ENCODE measurements at places on chromosomes 5 and 9.

DNA sequence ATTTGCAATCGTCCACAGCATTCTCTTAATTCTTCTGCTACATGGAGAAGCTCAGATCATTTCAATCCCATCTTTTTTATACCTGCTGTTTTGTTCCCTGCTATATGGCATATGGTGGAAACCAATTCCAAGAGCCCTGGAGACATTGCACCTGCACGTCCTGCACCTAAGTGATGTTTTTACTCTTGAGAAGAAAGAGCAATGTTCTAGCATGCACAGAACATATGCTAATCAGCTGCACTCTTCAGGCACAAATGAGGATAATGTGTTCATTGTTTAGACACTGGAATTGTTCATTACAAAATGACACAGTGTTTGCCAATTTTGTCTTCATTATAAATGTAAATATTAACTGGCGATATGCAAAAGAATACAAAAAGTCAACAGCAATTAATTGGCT, 935.8 kb downstream of the TLE4 start:
- DNase-seq = no peak

- no peak for DNase-seq
These were observed 403.7 kb upstream of the CCNG1 start for GRCh38 chr5:163033656-163034055.

DNA sequence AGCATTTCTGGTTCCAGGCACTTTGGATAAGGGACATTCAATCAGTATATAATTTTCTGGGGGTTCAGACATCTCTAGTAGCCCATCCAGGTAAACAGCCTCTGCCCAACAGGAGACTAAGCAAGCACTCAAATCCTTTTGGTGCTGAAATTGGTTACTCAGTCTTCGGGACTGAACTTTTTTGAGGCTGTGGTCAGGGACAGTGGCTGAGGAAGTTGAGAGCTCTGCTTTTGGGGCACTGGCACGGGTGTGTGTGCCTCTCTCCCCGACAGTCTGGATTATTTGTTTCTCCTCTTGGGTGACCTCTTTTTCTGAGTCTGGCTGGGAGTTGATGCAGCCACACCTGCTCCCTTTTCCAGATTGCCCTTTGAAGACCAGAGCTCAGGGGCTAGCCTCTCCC, 47.6 kb downstream of the ACER2 start:
- no peak for DNase-seq

- DNase-seq = no peak
These were observed 729.3 kb downstream of the CDH18 start for GRCh38 chr5:19258686-19259085.

GRCh38 chr9:98783518-98784226, 12.7 kb downstream of the ANKS6 start:
- no peak for DNase-seq

DNA sequence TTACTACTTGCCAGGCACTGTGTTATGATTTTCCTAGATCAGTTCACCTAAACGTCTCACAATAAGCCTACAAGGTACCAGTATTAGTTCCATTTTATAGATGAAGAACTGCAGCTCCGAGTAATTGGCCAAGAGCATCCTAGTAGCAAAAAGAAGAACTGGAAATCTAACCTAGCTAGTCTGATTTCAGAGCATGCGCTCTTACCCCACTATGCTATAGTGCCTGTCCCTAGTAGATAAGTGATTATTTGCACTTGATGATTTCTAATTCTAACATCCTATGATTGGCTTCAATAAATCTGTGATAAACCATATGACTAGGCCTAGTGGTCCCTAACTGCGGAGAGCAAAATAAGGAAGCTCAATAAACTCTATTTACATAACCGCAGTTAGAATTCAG, 7.1 kb upstream of the PLAC8L1 start:
- no peak for DNase-seq

DNA sequence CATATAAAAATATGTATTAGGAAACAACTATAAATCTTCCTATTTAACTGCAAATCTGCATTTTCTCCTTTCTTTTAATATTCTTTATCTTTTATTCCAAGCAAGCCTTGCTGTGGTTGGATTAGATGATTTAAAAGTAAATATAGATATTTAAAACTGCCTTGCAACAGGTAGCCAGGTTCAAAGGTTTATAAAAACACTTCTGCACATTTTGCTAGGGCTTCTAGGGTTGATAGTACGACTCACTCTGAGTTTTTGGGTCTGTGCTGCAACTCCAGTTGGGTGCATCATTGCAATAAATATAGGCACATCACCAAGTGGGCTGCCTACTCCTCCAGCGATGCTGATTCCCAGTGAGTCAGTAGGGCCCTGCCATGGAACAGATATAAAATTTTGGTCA, 167.7 kb downstream of the MPDZ start:
- DNase-seq = no peak

DNA sequence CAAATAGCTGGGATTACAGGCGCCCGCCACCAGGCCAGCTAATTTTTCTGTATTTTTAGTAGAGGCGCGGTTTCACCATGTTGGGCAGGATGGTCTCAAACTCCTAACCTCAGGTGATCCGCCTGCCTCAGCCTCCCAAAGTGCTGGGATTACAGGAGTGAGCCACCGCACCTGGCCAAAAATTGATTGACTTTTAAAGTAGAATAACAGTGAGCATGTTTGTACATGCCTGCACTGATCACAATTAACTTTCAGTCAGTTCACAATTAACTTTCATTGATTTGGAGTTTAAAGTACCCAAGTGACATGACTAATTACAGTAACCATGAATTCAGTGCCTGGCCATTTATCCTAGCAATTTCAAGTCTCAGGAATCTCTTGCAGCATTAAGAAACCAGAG, 61.3 kb downstream of the ANKH start:
- no peak for DNase-seq

All from hypothalamus (tissue), 51 donors.